ENCODE measurements at places on chromosomes 13 and 19. TPM values are rescaled to one million over a fixed set of nuclear protein-coding genes. Genes with fewer than 3 reads are reported as not detected.
A peak's percentile ranks its signal among the peaks of the same experiment; 100 is the strongest.

DNA sequence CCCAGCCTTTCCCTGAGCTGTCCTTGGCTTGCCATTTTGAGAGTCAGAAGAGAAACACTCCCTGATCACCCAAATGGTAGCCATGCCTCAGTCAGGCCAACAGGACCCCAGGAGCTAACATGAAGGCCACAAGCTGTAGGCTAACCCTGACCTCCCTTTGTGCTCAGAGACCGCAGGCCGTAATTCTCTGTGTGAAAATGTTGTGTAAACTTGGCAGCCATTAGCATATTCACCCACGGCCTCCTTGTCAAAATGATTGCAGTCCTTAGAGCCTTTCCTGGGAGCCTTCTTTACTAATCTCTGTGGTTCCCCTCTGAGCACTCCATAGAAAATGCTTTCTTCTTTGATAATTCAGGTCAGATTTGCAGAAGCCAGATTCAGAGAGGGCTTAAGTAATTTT is 418.9 kb downstream of the COG6 start:
- DNase-seq = no peak

GRCh38 chr19:13044231-13044836 is 49.1 kb downstream of the NFIX start:
- DNase-seq = no peak

DNA sequence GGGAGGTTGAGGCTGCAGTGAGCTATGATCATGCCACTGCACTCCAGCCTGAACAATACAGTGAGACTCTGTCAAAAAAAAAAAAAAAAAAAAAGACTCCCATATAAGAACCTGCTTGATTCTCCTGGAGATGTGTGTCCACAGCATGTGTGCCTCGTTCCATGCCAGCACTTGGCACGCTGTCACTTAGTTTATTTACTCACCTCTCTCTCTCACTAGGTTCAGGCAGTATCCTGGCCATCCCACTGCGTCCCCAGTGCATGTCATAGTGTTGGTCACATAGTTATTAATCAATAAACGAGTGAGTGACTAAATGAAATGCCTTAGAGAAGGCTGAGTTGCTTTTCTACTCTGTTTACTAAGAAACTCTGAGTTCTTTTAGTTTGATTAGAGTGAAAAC is 79.1 kb upstream of the GPR12 start:
- DNase-seq = no peak

DNA sequence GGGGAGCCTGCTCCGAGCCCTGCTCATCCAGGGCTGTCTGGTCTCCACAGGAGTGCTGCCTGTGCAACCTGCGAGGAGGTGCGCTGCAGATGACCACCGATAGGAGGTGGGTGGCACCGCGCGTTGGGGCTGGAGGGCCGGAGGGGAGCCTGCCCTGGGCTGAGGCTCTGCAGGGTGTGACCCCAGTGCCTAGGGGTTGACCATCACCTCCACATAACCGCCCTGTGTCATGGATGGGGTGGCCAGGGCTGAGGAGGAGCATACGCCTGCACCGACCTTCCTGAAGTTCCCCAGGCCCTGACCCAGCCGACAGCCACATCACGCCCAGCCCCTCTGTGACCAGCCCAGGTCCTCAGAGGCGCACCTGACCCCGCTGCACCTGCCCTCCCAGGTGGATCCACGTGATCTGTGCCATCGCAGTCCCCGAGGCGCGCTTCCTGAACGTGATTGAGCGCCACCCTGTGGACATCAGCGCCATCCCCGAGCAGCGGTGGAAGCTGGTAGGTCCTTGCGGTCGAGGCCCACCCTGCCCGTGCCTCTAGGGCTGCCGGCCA is 168.7 kb downstream of the KDM4B start:
- DNase-seq = peak; percentile 70

DNA sequence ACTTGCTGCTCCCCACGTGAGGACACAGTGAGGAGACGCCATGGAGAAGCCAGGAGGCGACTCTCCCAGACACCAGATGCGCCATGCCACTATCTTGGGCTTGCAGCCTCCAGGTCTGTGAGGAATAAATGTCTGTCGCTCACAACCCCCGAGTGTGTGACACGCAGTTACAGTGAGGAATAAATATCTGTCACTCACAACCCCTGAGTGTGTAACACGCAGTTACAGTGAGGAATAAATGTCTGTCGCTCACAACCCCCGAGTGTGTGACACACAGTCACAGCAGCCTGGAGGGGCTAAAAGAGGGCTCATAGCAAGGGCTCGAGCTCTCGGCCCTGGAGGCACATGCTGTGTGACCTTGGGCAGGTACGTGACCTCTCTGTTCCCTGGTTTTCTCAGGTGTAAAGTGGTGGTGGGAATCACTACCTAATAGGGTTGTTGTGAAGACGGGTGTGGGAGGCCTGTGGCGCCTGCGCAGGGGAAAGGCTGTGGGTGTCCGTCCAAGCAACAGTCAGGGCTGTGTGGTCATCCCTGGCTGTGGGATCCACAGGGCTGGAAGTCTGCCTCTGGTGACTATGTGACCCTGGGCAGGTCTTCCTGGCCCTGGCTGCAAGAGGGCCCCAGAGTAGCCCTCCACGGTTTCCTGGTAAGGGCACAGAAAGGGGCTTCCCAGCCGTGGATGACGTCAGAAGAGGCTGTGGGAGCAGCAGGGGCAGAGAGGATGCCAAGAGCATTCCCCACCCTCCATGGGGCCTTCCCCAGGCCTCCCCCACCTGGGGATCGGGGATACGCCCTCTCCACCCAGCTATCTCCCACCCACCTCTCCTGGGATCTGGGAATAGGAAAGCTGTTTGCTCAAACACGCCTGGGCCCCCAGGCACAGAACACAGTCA is 77.7 kb downstream of the C1QTNF9 start:
- DNase-seq = no peak

DNA sequence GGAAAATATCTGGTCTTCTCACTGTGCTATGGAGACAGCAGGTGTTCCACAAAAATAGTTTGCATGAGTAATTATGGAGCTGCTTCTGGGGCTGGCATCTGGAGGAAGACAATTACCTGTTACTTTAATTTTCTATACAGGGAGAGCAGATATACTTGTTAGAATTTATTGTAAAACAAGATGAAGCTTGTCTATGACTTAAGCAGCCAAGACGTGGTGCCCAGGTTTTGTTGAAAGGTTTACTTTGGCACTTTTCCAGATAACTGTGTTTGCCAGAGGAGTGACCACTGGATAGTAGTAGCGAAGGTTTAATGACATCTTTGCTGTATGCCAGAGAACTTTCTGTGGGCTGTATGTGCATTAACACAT is 134.5 kb upstream of the KL start:
- DNase-seq = no peak

- DNase-seq = no peak
Measured at GRCh38 chr13:113488283-113488682, 2.2 kb downstream of the DCUN1D2 start.

GRCh38 chr19:33781996-33782395 is 14.7 kb upstream of the KCTD15 start:
- no peak for DNase-seq

GRCh38 chr13:77415253-77416071 is 88.6 kb upstream of the MYCBP2 start:
- DNase-seq = no peak

The A1BG gene
- total RNA-seq = 37.1 TPM

The TUBB4A gene
- 2.4 TPM for total RNA-seq

The ICAM5 gene
- not detected for total RNA-seq

The ANKRD27 gene
- 24.9 TPM for total RNA-seq

The LACC1 gene
- 0.84 TPM for total RNA-seq

The RETN gene
- not detected for total RNA-seq

The LMTK3 gene
- 3.5 TPM for total RNA-seq
